ENCODE measurements at places on chromosomes 2 and 18. TPM values are rescaled to one million over a fixed set of nuclear protein-coding genes. Genes with fewer than 3 reads are reported as not detected.

Gene CYP27A1
- 15.9 TPM for total RNA-seq

Gene CCT7
- 493 TPM for total RNA-seq

Gene AQP12B
- total RNA-seq = not detected

Gene SCN3A
- total RNA-seq = 0.17 TPM

Gene SCN1A
- not detected for total RNA-seq

Gene SIX2
- total RNA-seq = under 0.01 TPM
